Lower lobe of right lung (tissue), 2 donors: ENCODE measurements at places on chromosomes 7 and 10. TPM values are rescaled to one million over a fixed set of nuclear protein-coding genes. Genes with fewer than 3 reads are reported as not detected.

Gene NME8
- total RNA-seq = not detected

DNA sequence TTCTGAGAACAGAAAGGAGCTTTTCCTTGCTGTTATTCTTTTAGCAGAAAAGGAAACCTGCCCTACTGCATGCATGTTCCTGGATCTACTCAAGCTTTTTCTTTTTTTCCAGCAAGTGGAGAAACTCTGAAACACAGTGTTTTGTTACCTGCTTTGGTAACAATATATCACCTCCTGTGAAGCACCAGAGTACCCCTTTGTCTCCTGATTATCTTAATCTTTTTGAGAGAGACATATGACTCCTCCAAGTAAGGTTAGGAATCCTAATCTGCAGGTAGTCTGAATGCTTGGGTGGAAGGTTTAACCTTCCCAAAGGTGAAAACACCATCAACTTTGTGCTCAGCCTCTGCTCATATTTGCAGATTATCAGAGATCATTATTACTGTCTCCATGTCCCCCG, 93.1 kb downstream of the MAPK8 start:
- no peak for DNase-seq

DNA sequence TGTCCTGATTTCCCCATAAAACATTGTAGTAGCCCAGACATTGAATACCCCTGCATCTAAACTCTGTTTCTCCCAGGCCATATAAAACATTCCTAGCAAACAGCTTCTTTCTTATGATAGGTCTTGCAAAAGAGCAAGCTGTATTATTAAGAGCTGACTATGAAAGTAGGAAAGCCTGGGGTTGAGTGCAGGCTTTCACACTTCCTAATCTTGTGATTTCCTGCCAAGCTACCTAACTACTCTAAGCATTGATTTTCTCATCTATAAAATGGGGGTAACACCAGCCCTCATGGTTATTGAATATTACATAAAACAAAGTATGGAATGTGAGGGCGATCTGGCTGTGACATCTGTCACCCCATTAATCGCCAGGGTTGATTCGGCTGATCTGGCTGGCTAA, 81.8 kb downstream of the ZNF277 start:
- DNase-seq = no peak

DNA sequence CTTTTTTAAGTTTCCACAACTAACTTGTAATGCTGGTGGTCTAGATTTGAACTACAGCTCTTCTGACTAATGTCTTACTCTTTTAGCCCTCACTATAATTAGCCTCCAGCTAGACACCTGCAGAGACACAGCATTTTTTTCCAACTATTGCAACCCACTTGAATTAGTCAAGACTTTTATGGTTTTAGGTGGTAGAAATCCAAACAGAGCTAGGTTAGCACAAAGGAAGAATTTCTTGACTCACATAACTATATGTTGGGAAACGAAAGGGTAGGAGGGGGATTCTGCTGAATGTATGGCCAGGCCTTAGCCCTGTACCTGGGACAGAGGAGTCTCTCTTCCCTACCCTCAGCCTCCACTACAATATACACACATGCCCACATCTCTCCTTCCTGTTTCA, 586.1 kb downstream of the INHBA start:
- no peak for DNase-seq
